Stimulated activated CD4-positive, alpha-beta T cell treated with anti-CD3 and anti-CD28 coated beads, TNF-alpha, amount 100 ng/mL, for 1 hour (primary cell): ENCODE measurements at places on chromosomes 7 and 10.

DNA sequence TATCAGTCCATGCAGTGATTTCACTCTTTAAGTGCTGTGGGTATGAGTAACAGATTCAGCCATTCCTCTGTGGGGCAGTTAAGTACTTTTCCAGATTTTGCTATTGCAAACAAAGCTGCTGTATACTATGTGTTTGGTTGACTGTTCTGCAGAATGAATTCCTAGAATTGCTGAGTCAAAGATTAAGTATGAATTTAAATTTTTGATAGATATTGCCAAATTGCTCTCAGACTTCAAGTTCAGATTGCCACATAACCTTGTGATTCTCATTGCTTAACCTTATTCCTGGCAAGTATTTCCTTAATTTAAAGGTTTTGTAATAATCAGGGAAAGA lies 21.6 kb upstream of the SAR1A start:
- DNase-seq, result no peak

DNA sequence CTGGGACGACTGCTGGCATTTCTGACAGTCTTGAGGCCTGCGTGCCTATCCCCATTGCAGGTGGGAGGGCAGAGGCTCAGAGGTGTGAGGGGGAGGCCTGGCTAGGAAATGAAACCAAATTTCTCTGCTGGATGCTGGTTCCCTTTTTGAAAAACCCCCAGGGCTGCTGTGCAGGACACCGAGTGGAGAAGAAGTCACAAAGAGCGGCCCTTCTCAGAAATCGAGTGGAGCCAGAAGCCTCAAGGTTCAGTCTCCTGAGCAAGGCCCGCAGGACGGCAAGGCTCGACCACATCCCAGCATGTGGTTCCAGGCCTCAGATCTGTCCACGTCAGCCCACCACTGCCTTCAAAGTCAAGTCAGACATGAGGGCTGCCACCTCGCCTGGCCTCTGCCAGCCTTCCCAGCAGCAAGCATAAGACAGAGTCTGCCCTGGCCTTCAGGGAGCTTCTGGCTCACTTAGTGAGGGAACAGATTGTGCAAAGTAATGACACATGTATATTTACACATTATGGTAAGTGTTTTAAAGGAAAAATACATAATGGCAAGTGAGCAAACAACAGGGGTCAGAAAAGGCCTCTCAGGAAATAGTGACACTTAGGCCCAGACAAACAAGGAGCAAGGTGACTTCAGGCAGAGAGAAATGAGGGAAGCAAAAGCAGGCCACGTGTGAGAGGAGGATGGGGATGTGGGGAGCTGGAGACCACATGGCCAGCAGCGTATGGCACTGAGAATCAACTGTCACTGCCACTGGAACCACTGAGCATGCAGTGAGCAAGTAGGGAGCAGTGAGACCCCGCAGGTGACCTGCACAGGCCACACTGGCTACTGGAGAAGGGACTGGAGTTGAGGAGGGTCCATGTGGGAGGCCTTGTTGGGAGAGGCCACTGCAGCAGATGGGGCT lies 86.7 kb downstream of the ARHGAP22 start:
- no peak for DNase-seq

DNA sequence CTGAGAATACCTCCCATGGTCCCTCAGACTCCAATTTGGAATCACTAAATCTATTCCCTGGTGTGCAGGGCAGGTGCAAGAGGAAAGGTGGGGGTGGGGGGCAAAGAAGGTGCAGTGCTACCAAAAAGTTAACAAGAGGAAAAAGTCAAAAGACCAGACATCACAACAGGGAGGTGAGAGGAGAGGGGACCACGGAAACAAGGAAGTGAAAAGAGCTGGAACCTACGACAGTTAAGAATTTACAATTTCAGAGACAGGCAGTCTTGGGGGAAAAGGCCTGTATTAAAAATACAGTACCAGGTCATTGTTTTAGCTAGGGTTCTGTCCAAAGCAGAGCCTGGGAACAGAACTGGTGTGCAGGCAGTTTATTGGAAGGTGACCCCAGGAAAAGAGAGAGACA lies 14.6 kb downstream of the ITGB1 start:
- no peak for DNase-seq

- DNase-seq, result no peak
Observed at GRCh38 chr7:38839851-38840250, 69.1 kb downstream of the VPS41 start.

DNA sequence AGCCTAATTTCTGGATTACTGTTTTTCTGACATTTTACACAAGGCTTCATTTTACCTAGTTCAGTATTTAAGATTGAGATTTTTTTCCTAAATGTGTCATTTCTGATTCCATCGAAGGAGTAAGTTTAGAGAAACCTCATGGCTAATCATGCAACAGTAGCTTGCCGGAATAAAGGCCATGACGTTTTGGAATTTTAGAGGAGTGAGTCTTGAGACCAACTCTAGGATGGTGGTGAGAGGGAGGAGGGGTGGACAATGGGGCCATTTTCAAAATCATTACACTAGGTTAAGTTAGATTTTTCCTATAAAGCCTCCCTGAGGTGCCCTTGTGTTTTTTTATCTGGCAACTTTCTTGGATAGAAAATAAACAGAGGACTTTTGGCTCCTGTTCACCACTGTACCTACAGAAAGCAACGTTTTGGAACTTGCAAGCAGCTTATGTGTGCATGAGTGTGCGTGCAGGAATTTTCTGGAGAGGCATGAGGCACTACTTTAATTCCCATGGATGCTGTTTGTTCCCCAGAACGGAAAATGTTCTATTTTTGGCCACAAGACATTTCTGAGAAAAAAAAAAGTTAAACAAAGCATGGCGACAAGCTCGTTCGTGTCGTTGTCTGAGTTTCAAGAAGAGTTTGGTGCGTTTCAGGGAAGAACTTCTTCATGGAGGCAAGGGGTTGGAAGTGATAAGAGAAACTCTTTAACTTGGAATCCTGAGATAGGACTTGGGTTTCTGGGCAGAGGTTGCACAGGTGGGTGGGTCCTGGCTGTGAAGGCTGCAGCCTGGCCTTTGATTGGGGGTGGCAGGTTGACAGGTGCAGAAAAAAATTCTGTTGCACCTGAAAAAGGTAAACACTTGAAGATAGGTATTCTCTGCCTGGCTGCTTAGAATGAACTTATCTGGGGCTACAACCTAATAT lies 178.1 kb downstream of the PTEN start:
- no peak for DNase-seq

DNA sequence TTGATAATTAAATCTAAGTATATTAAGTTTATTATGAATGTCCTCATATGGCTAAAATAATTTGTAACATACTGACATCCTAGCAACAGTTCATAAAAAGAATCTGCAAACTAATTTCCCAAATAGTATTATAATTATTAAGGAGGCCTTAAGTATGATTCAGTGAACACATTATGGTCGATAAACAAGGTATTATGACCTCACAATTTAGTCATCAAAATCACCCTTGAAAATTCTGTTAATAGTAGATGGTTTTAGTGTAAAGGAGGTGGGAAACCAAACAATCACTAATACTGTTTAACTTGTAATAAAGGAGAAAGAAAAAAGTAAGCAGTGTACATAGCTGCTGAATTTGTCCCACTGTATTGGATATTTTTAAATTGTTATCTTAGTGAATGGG lies 2.1 kb downstream of the ETV1 start:
- no peak for DNase-seq

DNA sequence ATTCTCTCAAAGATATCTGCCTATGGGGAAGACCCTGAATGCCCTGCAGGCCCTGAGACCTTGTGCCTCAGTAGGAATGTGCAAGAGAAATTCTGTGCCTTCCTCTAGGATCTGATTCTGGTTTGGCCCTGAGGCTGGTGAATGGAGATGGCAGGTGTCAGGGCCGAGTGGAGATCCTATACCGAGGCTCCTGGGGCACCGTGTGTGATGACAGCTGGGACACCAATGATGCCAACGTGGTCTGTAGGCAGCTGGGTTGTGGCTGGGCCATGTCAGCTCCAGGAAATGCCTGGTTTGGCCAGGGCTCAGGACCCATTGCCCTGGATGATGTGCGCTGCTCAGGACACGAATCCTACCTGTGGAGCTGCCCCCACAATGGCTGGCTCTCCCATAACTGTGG lies 15.7 kb downstream of the DMBT1 start:
- no peak for DNase-seq
